ENCODE measurements at places on chromosomes 1 and 21.

DNA sequence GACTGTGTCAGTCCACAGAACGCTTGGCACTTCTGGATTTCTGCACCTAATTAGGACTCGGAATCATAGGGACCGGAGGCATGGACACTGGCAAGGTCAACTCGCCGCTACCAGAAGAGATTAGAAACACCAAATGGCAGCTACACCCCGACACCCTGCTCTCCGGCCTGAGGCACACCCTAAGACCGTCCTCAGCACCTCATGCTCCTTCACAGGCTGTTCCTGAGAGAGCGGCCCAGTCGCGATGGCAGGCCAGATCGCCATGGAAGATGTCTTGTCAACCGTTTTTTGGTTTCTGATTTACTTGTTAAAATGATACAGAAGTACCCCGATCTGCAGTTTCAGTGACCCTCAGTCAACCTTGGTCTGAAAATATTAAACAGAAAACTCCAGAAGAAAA, 46.8 kb downstream of the NPHP4 start:
- no peak overlapping the region for H3K27ac ChIP-seq
- peaks cover 2% of the 10 kb centered on the region for H3K36me3 ChIP-seq
- H3K4me3 ChIP-seq, result no peak overlapping the region

DNA sequence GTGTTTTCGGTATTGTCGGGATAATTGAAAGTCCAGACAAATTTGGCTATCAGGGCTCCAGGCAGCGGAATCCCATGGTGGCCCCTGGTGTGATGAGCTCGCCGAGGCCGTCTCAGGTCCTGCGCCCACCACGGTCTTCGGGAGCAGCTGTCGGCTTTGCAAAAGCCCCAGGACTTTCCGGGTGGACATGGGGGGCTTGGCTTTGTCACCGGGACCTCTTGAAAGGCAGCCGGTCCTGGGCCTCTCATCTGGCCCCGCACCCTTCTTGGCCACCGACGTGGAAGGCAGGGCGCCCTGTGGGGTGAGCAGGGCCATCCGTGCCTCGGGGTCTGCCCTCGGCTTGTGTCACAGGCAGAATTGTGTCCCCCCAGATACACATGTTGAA, 87.1 kb upstream of the ACTRT2 start:
- no peak overlapping the region for H3K4me3 ChIP-seq
- H3K27ac ChIP-seq, result no peak overlapping the region
- no peak for DNase-seq
- H3K4me1 ChIP-seq, result no peaks in the 10 kb centered on the region
- H3K27me3 ChIP-seq, result no peaks in the 10 kb centered on the region

- H3K27ac ChIP-seq, result no peak overlapping the region
- no peak for DNase-seq
- no peaks in the 10 kb centered on the region for H3K36me3 ChIP-seq
- no peak overlapping the region for H3K4me3 ChIP-seq
- peaks cover 25% of the 10 kb centered on the region for H3K27me3 ChIP-seq
These were observed 87.9 kb downstream of the RIPK4 start for GRCh38 chr21:41678924-41679318.

- peaks cover 5% of the 10 kb centered on the region for H3K36me3 ChIP-seq
- DNase-seq, result no peak
- no peak overlapping the region for H3K4me3 ChIP-seq
- H3K27ac ChIP-seq, result peak overlapping the region; percentile 26
- peaks cover 20% of the 10 kb centered on the region for H3K4me1 ChIP-seq
- H3K27me3 ChIP-seq, result no peaks in the 10 kb centered on the region
These were observed 61.7 kb downstream of the MDM4 start for GRCh38 chr1:204577794-204578478.

- no peak for DNase-seq
- peaks cover 18% of the 10 kb centered on the region for H3K4me1 ChIP-seq
- H3K36me3 ChIP-seq, result no peaks in the 10 kb centered on the region
- H3K27me3 ChIP-seq, result no peaks in the 10 kb centered on the region
- H3K27ac ChIP-seq, result no peak overlapping the region
- no peak overlapping the region for H3K4me3 ChIP-seq
These were observed 36.4 kb downstream of the SLC2A7 start for GRCh38 chr1:8989821-8990220.

GRCh38 chr1:2031546-2032540, 12.7 kb downstream of the GABRD start:
- no peaks in the 10 kb centered on the region for H3K36me3 ChIP-seq
- no peaks in the 10 kb centered on the region for H3K4me1 ChIP-seq
- no peak for DNase-seq
- H3K27ac ChIP-seq, result no peak overlapping the region
- H3K4me3 ChIP-seq, result no peak overlapping the region
- H3K27me3 ChIP-seq, result no peaks in the 10 kb centered on the region

Data from activated naive CD8-positive, alpha-beta T cell treated with anti-CD3 and anti-CD28 coated beads for 36 hours (primary cell).